Amniotic stem cell (primary cell): ENCODE measurements at places on chromosomes 5 and 9.

DNA sequence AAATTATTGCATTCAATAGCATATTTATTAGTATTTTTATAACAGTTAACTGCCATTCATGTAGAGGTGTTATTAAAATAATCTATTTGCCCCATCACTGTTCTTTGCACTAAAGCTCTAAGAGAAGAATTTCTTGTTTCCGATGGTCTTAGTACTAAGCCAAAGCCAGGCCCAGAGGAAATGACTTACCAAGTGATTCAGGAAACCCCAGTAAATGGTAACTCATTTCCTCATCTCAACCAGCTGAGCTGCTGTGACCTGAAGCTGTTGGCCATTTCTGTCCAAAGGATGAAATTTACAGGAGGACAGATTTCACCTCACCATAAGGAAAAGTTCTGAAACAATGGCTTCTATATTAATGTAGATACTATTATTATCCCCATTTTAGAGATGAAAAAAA, 117.0 kb downstream of the PIK3R1 start:
- no peak for DNase-seq

- no peak for DNase-seq
Observed at GRCh38 chr5:141419074-141419880, 1.6 kb upstream of the PCDHGA11 start.

DNA sequence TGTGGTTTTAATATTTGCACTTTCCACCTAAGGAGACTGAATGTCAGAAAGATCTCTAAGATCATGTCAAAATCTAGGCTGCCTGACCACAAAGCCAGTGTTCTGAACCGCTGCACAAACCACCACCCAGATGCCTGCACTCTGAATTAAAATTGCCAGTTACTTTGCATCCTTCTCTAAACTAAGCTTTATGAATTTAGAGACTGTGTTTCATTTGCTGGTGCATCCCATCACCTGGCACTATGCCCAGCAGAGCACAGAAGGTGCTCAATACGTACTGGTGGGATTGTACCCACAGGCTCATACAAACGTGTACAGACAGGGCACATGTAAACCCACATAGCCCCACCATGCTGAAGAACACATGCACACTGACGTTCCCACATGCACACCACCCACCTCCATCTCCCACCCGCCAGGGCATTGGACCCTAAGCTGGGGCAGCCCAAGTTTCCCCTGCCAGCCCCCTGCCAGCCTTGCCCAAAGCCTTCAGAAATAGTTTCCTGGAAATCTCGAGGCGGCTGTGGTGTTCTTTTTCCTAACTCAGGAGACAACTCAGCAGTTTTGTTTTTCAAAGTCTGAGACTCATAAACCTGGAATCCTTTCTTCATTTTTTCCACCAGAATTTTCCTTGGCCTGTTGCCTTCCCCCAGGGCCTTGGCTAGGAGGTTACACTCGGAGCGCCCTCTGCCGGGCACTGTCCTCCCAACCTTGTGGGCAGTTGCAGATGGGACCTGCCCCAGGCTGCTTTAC, 9.6 kb upstream of the TRAF1 start:
- DNase-seq: peak; percentile 93

DNA sequence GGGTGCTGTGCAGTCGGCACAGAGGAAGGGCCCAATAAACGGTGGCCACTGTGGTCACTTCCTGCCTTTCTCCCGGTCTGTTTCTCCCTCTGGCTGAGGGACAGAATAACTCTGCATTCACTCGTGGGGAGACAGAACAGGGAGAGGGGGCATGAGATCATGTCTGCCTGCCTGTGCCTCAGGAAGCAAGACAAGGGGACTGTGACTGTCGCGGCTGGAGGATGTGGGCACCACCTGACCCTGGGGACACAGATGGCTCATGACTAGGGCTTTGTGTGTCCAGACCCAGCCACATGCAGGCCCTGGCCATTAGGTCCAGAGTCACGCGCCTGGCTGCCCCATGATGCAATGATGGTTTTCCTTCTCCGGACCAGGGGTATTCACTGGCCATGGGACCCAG, 5.8 kb downstream of the TRUB2 start:
- no peak for DNase-seq

DNA sequence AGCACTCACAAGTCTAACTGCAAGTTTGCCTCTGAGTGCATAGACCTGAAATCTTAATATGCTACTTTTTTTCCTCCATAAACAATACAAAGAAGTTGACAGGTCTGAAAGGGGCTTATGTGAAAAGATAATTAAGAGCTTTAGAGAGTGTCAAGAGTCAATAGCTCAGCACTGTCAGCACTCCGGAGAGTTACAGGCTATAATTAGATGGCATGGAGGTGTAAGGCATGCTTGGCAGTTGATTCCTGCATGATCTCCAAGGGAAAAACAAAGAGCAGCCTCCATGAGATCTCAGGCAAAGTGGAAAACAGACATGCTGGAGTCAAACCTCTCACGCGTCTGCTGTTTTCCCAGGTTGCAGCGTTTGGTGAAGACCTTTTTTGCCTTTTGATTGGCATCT, 468.7 kb downstream of the TLE4 start:
- no peak for DNase-seq

DNA sequence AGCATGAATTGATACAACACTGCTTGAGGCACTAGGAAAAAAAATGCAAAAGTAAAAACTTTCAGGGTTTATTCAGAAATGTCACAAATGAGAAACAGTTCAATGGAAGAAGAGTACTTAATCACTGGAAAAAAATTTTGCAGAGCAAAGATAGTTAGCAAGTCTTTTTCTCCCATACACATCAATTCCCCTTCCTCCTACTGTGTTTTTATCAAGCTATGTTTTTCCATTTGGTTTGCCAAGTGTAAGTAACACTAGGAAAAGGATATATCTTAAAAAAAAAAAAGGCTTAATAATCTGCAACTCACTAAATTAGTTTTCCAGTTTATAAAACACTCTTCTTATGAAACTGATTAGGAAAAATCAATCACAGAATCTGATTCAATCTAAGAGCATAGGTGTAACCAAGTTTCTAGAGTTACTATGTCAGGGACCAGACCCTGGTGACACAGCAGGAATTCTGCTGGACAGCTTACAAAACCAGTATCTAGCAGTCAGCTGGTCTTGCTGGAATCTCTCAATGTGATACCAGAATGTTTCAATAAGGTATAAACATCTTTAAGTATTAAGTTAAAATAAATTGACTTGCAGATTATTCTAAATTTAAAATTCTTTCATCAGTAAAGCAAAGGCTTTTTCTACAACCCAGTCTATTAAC, 34.7 kb downstream of the RNF145 start:
- DNase-seq: no peak

GRCh38 chr5:178113841-178114324, 551 bp downstream of the N4BP3 start:
- DNase-seq: no peak

- DNase-seq: no peak
Observed at GRCh38 chr5:127186657-127187056, 103.9 kb upstream of the MEGF10 start.

DNA sequence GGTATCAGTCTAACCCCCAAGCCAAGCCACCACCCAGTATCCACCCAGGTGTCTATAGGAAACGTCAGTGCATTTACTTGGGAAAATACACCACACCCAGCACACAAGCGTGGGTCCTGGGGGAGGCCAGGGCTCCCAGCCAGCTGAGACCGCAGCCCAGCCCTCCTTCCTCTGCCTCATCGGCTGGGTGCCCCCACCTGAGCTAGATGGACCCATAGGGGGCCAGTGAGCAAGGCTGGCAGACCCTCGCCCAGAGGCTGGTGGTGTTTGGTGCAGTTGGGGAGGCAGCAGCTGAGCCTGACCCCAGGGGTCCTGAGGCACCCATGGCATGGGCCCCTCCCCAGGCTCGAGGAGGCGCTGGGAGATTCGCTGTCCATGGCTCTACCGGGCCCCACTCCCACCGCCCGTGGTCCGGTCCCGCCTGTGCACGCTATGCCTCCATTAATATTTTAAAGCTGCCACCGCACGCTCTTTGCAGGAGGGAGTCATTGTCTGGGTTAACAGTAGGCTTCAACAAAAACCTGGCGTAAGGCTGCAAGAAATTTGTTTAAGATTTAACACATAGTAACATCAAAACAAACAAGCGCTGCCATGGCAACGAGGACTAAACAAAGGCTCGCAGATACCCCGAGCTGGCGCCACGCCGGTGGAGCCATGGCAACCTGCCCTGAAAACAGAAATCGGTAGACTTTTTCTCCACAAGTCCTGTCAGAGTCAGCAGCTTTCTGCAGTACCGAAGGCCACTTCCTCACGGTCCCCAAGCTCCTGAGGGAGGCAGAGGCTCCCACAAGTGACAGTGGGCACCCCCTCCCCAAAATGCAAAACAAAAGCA, 20.6 kb downstream of the TPPP start:
- no peak for DNase-seq

- no peak for DNase-seq
Observed at GRCh38 chr5:157708866-157709265, 22.4 kb upstream of the THG1L start.

GRCh38 chr9:96177719-96178028, 124.3 kb downstream of the HSD17B3 start:
- no peak for DNase-seq
